ENCODE measurements at places on chromosomes 6 and 20.

GRCh38 chr6:64955435-64955848 lies 751.6 kb downstream of the EYS start:
- DNase-seq = no peak

DNA sequence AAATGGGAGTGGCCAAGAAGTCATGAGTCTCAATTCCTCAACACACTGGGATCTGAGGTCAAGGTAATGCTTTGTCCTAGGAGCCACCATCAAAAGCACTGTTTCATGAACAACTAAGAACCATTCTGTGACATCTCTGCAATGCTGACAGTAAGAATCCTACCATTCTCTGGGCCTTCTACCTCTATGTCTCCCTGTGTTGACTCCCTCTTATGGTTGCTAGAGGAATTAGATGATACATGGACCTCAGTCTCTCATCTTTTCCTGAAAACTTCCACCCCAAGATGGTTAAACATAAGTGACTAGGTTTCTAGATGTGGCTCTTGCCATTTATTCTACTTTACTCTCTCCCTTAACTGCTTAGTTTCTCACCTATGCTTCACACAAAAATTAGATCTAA lies 9.1 kb downstream of the MTRF1L start:
- no peak for DNase-seq

GRCh38 chr6:6405997-6406714 lies 85.7 kb upstream of the F13A1 start:
- no peak for DNase-seq

GRCh38 chr6:63427951-63428350 lies 108.2 kb upstream of the LGSN start:
- no peak for DNase-seq

DNA sequence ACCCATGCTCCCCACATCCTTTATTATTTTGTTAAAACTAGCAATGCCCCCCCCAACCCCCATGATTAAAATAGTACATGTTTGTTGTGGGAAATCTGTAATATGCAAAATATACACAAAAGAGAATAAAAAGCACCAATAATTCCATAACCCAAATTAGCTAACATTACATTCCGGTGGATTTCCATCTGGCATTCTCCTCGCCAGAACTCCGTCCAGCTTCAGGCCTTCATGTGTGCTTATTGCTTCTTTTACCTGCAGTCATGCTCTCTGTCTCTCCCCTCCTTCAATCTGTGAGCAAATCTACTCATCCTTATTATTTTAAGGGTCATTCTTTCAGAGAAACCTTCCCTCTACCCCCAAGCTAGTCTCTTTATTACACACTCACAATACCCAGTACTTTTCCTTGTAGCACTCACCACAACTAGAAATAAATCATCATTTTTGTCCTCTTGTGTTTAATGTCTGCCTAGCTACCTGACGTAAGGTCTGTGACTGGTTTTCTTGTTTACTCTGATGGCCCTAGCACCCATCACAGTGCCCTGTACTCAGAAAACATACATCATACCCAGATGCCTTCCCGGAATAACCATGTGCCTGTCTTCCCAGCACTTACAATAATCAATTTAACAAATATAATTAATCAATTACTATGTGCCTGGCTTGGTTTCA lies 25.6 kb upstream of the IER3 start:
- peak; percentile 46 for DNase-seq

GRCh38 chr6:24430086-24430485 lies 27.4 kb downstream of the MRS2 start:
- DNase-seq = no peak

DNA sequence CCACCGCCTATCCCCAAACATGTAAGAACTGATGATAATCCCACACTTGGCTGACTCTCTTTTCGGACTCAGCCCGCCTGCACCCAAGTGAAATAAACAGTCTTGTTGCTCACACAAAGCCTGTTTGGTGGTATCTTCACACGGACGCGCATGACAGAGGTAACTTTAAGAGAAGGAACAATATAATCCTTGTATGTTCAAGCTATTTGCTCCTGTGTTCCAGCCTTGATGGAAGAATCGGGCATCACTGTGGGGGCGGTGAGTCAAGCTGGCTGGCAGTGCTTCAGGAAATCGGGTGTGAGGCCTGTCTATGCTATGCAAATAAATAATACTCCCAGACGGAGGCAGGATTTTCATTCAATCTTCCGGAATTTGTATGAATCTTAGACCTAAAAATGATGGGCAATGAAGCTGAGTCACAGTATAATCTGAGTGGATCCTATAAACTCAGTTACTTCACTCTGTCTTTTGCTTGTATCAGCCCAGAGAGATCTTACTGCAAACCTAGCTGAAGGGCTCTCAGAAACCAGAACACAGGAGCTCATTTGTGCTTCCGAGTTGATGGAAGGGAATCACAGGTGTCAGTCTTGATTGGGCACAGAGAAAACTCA lies 45.2 kb upstream of the NT5E start:
- DNase-seq = no peak

DNA sequence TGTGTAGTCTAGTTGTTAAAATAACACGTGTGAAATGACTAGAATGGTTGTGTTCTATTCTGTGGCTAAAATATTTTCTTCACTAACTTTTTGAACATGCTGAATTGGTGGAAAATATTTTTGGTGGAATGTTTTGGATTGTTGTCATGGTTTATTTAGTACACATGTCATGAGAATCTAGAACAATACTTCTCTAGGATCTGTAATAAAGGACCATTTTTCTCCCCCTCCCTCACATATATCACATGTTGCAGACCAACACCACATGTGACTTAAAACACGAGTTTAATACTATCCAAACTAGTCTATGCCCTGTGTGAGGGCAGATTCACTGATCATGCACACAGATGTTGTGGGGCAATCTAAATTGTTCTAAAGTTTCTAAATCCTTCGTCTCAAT lies 29.2 kb downstream of the FIG4 start:
- DNase-seq = no peak

GRCh38 chr20:7742479-7742878 lies 197.8 kb downstream of the HAO1 start:
- DNase-seq = no peak

DNA sequence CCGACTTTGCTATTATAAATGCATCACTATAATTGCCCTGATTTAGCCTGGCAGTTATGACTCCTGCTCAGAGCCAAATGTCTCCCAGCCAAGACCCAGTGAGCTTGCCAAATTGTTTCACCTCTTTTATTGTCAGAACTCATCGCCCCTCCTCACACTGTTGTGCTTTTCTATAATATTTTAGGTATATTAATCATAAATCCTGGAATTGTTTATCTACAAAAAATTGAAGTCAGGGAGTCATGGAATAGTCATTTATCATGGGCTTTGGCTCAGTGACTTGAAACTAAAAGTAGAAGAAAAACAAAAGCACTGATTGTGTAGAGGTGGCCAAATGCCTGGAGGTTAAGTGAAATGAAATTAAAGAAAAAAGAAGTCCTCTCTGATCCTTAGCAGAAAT lies 85.6 kb downstream of the PFDN4 start:
- no peak for DNase-seq

DNA sequence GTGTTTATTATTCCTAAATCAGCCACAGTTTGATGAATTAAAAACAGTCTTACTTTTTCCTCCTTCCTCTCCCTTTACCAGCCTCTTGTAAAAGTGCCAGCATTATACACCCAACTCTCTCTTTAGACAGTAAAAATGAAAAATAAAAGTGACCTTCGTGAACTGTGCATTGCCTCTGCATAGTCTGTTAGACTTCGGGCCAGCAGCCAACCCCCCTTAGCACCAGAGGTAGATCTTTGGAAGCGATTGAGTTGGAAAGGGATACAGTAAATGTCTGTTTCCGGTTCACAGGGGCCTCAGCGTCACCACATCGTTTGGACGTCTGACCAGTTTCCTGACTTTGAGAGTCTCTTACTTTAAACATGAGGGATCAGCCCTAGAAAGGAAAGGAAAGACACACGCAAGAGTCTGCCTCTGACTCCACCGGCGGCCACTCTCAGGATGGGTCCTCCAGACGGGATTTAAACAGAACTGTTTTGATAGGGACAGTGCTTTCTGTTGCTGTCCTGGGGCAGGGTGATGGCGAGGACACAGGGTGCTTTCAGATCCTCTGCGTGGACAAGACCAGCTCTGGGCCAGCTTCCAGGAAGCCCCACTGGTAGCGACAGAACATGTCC lies 206.6 kb upstream of the PREP start:
- no peak for DNase-seq

- DNase-seq = no peak
Observed at GRCh38 chr6:165571721-165572132, 91.3 kb downstream of the PDE10A start.

DNA sequence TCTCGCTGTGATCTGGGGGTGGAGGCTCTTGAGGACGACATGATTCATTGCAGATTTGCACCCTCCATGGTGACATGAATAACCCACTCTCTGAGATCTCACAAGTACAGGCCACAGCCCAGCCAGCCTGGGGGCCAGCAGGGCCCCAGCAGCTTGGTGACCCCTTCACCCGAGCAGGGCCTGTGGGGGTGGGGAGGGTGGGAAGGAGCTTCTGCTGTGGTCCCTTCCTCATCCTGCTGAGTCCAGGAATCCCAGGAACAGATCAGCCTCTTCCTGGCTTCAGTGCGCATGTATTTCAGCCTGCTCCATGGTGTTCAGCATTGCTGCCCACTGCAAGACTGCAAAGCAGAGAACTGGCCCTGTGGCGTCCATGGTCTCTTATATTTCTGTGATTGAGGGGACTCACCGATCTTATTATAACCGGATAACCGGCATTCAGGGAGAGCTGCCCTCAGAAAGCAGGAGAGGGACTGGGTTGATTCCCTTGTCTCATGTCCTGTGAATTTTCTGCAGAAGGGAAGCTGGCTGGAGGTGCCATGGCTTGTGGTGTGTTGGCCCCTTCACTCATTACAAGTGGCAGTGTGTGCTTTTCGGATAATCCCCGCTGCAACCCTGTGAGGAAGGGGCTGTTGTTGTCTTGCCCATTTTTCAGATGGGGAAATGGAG lies 118.8 kb upstream of the FRMD1 start:
- DNase-seq = no peak

GRCh38 chr6:124963416-124963785 lies 1.2 kb downstream of the RNF217 start:
- DNase-seq = no peak

GRCh38 chr20:58154113-58154512 lies 74.3 kb downstream of the ANKRD60 start:
- DNase-seq = no peak

GRCh38 chr6:87623248-87623647 lies 33.3 kb downstream of the ORC3 start:
- no peak for DNase-seq

GRCh38 chr6:79673947-79674346 lies 42.8 kb downstream of the SH3BGRL2 start:
- no peak for DNase-seq

DNA sequence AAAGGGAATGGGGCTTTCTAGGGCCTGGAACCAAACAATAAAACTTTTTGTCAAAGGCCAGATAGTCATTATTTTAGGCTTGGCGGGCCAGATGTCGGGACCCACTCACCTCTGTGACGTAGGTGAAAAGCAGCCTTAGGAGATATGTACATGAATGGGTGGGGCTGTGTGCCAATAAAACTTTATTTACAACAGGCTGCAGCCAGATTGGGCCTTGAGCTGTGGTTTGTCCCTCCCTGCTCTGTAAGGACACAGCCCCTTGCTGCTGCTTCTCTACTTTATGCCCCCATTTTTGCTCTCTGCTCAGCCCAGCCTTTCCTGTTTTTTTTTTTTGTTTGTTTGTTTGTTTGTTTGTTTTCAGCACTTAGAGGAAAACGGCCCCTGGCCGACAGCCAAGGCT lies 32.7 kb downstream of the CDH4 start:
- no peak for DNase-seq

GRCh38 chr6:40550202-40551101 lies 36.7 kb downstream of the LRFN2 start:
- peak; percentile 13 for DNase-seq

DNA sequence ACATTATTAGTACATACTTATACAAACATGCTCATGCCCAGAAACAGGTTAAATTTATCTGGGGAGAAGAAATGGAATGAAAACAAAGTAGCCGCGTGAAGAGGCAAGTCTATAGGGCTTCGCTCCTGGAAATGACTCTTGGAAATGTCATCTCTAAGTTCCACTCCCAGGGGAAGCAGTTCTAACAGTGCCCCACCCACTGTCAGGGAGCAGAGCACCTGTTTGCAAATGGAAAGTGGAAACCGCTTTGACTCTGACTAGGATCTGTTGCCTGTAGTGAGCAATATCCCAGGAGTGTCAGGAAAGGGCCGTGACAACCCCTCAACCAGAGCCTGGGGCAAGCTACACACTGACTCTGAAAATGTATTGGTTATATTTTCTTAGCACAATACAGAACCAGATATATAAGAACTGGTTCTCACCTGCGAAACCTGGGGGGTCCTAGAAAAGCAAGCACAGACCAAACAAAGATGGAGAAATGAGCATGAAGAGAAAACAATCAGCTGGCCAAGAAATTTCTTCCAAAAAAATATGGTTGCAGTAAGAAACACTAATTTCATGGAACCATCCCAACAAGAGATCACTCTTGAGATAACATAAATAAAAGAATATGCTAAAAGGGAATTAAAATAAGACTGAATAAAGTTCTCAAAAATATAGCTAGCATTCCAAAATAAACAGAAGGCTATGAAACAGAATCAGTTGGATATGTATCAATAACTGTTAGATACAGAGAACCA lies 47.5 kb upstream of the CRISP1 start:
- no peak for DNase-seq

- DNase-seq = peak; percentile 41
Observed at GRCh38 chr6:29834564-29835436, 7.2 kb downstream of the HLA-G start.

DNA sequence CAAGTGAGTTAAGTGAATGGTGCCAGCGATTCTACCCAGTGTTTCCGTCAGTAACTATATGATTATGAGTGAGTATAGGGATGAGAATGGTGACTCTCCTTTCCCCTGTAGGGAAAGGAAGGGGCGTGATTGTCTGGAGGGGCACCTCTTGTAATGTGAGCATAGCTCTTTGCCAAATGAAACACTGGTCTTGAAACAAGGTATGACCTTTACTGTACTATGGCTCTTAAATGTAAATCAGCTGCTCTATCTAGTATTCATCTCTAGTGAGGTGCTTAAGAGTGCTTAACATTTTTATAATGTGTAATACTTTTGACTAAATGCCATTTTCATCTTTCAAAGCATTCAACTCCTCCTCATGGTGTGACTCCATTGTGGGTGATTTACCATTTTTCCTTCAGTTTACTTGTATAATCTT lies 11.0 kb downstream of the PANK2 start:
- no peak for DNase-seq

- no peak for DNase-seq
Observed at GRCh38 chr6:155432293-155432692, 23.3 kb downstream of the NOX3 start.

GRCh38 chr20:19253316-19253715 lies 40.9 kb downstream of the SLC24A3 start:
- no peak for DNase-seq

GRCh38 chr6:137133122-137133521 lies 40.3 kb downstream of the IL22RA2 start:
- DNase-seq = no peak

DNA sequence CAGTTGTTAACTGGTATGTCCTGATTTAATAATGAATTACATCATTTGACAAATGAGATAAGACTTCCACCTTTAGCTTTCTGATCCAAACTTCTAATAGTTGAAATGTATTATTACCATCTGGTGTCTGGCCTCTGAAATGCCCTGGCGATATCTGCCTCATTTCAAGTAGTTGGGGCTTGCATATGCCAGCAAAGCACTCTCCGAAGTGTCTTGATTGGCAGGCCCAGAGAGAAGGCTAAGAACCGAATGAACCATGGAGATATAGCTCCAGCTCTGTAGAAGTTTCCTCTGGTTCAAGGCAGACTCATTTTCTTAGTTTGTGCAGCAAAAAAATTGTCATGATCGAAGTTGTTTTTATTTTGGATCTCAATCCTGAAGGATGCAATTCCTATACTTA lies 13.4 kb upstream of the HIVEP2 start:
- no peak for DNase-seq

- DNase-seq = no peak
Observed at GRCh38 chr6:113127786-113128419, 729.2 kb upstream of the MARCKS start.

All from stimulated activated naive CD8-positive, alpha-beta T cell treated with anti-CD3 and anti-CD28 coated beads, Interleukin-15, amount 100 ng/mL, for 72 hours (primary cell).